HL-60 (cell line): ENCODE measurements at places on chromosomes 13 and 19.

DNA sequence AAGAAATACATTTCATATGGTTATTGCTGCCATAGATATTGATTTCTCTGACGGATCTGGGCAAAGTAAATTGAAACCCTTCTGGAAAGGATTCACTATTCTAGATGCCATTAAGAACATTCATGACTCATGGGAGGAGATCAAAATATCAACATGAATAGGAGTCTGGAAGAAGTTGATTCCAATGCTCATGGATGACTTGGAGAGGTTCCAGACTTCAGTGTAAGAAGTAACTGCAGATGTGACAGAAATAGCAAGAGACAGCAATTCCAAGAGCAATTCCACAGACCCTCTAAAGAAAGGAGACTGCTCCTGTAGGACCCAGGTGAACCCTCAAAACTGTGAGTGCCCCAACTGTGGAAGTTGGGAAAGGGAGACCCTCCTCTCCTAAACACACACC is 30.9 kb upstream of the KCTD12 start:
- DNase-seq = no peak

DNA sequence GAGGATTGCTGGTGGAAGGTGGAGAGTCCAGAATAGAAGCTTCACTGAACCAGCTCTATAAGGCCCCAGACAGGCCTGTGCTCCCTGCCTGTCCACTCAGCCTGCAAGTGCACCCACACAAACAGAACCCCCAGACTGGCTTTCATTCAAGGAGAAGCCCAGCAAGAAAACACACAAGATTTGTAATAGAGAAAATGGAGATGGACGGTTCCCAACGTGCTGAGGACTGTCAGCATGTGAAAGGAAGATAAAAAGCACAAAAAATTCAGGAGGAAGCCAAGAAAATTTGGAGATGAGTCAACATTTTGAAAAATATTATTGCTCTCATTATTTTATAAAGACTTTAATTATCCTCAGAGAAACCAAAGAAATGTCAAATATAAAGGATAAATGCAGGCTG is 218.2 kb upstream of the SLC10A2 start:
- DNase-seq = no peak

GRCh38 chr19:4432918-4433506 is 24.6 kb downstream of the UBXN6 start:
- no peak for DNase-seq

DNA sequence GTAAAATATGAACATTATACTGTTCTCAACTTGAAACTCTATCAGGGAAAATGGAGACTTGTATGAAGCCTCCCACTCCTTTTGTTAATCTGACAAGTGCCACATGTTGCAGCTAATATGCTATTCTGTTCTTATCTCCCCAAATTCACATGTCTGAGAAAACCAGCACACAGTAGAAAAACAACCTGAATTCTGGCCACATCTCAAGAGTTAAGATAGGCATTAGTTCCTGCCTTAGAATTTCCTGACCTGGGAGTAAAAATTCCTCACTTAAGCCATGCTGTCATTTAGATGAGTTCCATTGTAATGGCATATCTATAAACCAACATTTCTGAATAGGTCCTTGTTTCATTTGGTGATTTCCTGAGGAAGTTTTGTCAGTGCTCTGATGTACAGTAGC is 1098.5 kb downstream of the EFNB2 start:
- no peak for DNase-seq

DNA sequence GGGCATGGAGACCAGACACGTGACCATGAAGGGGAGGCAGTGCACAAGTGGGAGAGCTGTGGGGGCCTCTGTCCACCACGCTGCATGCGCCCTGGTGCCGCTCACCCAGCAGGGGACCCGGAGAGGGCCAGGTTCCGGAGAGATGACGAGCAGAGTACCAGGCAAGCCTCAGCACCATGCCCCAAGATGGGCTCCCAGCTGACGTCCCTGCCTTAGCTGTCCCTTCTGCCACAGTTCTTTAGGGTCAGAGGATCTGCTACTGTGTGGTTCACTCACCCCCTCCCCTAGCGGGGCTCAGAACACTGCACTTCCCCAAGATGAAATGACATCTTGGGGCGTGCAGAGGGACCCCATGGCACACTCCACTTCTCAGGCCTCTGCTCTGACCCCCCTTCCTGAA is 9.6 kb upstream of the PRKD2 start:
- no peak for DNase-seq

DNA sequence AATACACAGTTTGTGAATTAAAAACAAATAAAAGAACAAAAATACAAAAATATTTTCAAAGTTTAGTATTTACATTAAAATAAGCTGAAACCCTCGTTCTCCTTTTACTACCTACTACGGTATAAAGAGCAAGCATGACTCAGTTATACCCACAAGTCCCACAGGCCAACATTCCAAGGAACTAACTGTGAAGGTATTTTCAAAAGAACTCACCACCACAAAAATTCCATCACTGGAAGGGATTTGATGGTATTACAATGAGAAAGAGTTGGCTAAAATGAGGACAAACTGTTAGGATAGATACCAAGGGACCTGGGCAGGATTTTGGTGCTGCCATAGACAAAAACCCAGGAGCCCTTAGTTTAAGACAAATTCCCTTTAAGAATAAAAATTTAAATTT is 122.7 kb downstream of the TBC1D4 start:
- DNase-seq = no peak
